ENCODE measurements at places on chromosomes 13 and 19.

DNA sequence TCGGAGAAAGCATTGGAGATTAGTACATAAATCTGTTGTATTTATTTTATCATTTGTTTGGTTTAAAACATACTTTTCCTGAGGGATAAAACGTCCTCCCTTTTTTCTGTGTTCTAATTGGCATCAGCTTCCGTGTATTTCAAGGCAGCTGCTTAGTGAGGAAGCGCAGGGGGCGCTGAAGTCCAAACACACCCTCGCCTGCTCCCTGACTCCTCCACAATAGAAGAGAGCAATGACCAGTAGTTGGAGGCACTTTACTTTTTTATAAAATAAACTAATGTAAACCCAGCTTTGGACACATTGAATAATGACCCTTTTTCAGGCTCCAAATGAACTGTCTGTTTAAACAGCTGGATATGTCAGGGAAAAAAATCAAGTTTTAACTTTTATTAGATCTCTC, 79.9 kb downstream of the RNASEH2B start:
- DNase-seq: no peak

DNA sequence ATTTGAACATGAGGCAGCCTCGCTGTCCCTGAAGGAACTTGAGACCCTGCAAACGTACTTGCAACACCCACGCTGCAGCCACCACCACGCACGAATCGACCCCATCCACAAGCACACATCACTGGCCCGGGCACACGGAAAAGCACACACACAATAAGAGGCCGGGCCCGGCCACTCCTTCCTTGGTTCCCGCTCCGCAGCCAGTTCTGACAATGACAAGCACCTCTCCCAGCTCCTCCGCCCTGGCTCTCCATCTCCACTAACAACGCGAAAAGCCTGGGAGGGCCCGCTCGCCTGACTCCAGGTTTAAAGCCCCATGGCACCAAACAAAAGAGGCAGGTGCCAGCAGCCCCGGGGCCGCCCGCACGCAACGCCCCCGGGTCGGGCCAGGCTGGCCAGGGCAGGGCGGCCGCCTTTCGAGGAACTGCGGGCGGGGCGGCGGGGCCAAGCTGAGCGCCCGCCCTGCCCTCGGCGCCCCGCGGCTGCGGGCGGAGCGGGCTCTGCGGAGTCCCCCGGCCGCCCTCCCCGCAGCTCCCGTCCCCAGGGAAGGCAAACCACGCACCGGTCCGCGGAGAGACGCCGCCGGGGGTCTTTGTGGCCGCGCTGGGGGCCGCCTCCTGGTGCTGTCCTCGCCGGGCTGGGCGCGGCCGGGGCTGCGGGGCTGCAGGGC, 495 bp downstream of the DCLK1 start:
- no peak for DNase-seq

GRCh38 chr19:36246006-36246481, 31.1 kb downstream of the ZNF146 start:
- no peak for DNase-seq

DNA sequence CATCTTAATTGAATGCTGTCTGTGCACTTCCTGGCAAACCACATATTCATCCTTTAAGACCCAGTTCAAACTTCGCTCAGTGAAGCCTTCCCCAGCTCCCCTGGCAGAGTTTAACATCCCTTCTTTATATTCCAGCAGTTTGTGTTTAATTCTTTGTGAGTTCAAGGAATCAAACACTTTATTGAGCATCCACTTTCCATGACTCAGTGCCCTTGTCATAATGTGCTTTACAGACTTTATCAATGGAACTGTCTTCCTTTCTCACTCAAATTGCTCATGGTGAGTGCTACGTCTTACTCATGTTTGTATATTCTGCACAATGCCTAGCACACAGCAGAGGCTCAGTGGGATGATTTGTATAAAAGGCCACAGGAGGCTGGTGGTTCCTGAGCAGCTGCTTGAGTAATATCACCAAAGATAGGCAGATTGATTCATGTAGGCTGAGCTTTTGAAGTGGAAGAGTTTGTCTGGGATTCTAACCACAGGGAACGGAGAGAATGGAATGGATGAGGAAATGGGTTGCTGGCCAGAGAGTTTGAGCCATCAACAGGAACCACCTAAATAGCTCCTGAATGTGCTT, 44.2 kb downstream of the SERTM1 start:
- no peak for DNase-seq

DNA sequence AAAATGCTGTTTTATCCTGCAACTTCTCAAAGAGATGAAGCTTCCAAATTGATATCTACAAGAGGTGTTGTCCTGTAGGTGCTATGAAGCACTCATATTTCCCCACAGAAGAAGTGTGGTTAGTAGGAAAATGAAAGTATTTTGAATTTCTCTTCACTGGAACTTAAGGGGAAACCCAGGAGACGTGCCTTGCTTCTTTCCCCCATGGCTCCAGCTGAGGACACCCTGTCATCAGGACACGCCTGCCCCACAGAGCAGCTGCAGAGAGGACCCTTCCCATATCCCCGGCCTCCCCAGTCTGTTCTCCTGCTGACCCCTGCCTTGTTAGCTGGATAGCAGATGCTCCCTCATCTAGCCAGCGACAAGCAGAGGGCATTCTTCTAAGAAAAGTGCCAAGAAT, 371.3 kb downstream of the COG6 start:
- peak; percentile 53 for DNase-seq

- DNase-seq: no peak
Measured at GRCh38 chr13:112137144-112137543, 70.2 kb downstream of the SOX1 start.

GRCh38 chr19:19657397-19657783, 6.1 kb downstream of the ATP13A1 start:
- no peak for DNase-seq

- peak; percentile 60 for DNase-seq
Measured at GRCh38 chr19:33771384-33772101, 25.1 kb upstream of the KCTD15 start.

DNA sequence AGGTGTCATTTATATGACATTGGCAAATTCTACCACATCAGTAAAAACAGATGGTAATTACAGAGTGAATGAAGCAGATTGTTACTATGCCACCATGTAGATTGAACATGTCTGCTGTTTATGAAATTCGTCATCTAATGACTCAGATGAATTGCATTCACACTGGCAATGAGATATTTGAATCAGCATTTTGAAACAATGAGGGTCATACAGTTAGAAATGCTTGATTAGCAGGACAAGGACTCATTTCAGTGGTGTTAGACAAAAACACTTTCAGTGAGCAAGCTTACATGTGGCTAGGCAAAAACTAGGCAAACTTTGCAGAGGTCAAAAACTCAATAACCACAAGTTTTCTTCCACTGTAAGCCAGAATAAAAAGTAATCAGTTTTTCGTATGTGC, 1165.0 kb downstream of the SLITRK1 start:
- DNase-seq: no peak

GRCh38 chr19:48638831-48639381, 1.7 kb upstream of the DBP start:
- no peak for DNase-seq

All from activated naive CD4-positive, alpha-beta T cell treated with anti-CD3 and anti-CD28 coated beads, Interleukin-2, amount 50 U/mL, for 16 hours (primary cell).